ENCODE measurements at places on chromosomes 12 and 14.

GRCh38 chr14:24133735-24134134, 2.3 kb upstream of the PSME1 start:
- no peak for DNase-seq

DNA sequence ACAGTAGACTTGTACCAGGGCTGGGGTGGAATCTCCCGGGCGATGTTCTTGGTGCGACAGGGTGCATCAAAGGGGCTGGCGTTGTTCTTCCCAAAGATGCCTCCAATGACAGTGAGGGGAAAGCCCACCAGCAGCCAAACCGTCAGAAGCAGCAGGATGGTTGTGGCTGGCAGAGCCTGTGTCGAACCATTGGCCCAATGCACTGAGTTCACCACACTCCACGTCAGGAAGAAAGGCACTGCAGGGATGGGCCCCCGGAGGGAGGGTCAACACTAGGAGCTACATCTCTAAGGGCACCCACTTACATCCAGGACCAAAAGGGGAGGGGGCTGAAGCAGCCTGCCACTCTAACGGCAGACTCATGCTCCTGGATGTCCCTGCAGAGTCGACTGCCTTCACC, 1.8 kb upstream of the IPO4 start:
- DNase-seq = no peak

DNA sequence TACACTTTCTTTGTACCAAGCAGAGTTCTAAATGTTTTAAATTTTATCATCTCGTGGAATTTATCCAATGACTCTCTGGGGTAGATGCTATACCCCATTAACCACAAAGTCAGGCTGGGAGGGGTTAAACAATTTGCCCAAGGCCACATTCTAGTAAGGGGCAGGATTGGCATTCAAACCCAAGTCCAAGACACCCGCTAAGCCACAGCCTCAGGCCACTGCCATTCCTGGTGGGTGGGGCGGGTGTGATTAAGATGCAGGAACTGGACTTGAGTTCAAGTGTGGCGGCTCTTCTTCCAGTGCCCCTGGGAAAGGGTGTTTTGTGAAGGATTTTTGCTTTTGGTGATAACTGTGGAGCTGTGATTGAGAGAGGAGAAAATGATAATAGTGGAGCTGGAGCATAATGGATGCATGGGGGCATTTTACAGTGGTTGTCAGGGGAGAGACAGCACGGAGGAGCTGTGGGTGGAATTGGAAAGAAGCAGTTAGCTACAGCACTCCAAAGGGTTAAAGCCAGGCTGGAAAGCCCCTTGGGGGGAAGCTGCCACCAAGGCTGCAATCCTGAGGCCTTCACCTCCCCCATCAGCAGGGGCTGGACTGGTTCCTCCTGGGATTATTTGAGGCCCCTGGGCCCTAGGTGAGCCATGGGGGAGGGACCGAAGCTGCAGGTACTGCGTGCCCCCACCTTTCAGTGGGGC, 1.0 kb upstream of the VRTN start:
- DNase-seq = no peak

- peak; percentile 7 for DNase-seq
Observed at GRCh38 chr12:6140651-6141447, 16.4 kb upstream of the VWF start.

DNA sequence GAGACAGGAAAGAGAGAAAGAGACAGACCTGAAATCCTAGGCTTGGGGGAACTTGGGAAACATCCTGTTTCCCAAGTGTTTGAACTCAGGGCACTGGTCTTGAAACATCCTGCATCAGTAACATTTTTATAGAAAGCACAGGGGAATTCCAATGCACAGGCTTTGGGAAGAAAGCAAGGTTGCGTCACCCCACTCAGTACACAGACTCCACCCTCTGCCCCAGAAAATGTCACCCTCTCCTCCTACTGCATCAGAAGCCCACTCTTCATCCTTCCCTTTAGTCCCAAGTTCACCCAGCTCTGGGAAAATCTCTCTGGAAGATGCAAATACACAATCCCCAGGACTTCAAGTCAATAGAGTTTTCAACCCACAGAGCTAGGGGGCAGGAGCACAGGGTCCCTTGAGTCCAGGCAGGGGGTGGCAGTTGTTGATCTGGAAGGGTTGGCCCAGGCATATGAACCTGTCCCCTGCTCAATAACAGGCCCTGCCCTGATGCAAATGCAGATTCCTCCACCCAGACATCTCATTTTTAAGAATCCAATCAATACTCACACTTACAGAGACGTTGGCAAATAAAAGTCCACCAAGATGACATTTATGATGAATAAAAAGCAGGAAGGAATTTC, 1.7 kb downstream of the RDH16 start:
- DNase-seq = no peak

- DNase-seq = peak; percentile 44
Observed at GRCh38 chr14:50560931-50561285, 963 bp downstream of the ATL1 start.

Data from stimulated activated CD4-positive, alpha-beta T cell treated with anti-CD3 and anti-CD28 coated beads, Interleukin-12 subunit alpha, Interleukin-12 subunit beta, amount 100 ng/mL, for 24 hours (primary cell).